Gastrocnemius medialis (tissue), 4 donors: ENCODE measurements at places on chromosomes 6 and 20. TPM values are rescaled to one million over a fixed set of nuclear protein-coding genes. Genes with fewer than 3 reads are reported as not detected.

The COQ3 gene
- 6.0 TPM for total RNA-seq

The ASIP gene
- total RNA-seq, result not detected

The DEF6 gene
- total RNA-seq, result 2.9 TPM

The TBX18 gene
- total RNA-seq, result 1.4 TPM

The NKAPL gene
- 8.3 TPM for total RNA-seq

The NTSR1 gene
- total RNA-seq, result not detected

The BMP7 gene
- total RNA-seq, result 0.52 TPM

The GPX5 gene
- not detected for total RNA-seq

The FAM83C gene
- not detected for total RNA-seq

The ENPP5 gene
- total RNA-seq, result 11.7 TPM

The SRSF12 gene
- not detected for total RNA-seq

The ADGRF1 gene
- not detected for total RNA-seq

The ABHD12 gene
- total RNA-seq, result 14.5 TPM

The TRIM38 gene
- total RNA-seq, result 5.5 TPM

The PI16 gene
- total RNA-seq, result 3.2 TPM

The OR12D3 gene
- not detected for total RNA-seq
